Lung microvascular endothelial cell (primary cell): ENCODE measurements at places on chromosomes 13 and 19. TPM values are rescaled to one million over a fixed set of nuclear protein-coding genes. Genes with fewer than 3 reads are reported as not detected.

DNA sequence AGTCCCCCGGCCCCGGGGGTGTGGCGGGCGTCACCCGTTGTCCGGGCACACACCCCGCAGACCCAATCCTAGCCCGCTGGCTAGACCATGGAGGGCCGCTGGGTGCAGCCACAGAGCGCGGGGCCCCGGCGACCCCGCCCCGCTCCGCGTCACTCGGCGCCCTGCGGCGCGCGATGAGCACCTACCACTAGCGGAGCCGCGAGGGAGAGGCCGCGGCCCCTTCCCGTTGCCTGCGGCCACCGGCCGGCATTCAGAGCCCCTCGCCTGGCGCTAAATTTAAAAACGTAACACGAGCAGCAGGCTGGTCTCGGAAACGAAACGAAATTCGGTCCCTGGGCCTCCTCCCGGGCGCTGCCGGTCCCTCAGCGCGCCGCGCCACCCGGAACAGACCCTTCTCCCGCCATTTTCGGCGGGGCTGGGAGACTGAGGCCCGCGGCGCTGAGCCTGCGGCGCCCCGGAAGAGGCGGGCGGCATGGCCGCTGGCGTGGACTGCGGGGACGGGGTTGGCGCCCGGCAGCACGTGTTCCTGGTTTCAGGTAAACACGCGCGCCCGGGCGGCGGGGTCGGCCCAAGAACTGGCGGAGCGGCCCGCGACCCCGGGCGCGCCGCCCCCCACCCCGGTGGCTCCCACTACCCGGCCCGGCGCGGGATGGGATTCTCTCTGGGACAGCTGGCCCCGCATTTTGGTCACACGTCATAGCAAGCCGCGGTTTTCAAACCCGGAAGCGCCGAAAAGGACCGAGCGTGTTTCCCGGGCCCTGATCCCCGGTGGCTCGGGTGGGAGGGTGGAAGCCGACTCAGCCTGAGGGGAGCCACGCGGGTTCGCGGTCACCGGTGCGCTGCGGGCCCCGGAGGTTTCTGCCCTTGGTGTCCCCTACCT is at the start of gene RNASEH2B:
RNASEH2B (plus strand) TSS at position 187 of the 880 bp plus-strand sequence; CDS start at position 473, 286 bp downstream.
- DNase-seq, result peak; percentile 56

GRCh38 chr19:4376028-4376670 is 24.2 kb downstream of the SH3GL1 start:
- no peak for DNase-seq

- peak; percentile 90 for DNase-seq
Measured at GRCh38 chr19:40529093-40529954, 47.3 kb upstream of the SHKBP1 start.

DNA sequence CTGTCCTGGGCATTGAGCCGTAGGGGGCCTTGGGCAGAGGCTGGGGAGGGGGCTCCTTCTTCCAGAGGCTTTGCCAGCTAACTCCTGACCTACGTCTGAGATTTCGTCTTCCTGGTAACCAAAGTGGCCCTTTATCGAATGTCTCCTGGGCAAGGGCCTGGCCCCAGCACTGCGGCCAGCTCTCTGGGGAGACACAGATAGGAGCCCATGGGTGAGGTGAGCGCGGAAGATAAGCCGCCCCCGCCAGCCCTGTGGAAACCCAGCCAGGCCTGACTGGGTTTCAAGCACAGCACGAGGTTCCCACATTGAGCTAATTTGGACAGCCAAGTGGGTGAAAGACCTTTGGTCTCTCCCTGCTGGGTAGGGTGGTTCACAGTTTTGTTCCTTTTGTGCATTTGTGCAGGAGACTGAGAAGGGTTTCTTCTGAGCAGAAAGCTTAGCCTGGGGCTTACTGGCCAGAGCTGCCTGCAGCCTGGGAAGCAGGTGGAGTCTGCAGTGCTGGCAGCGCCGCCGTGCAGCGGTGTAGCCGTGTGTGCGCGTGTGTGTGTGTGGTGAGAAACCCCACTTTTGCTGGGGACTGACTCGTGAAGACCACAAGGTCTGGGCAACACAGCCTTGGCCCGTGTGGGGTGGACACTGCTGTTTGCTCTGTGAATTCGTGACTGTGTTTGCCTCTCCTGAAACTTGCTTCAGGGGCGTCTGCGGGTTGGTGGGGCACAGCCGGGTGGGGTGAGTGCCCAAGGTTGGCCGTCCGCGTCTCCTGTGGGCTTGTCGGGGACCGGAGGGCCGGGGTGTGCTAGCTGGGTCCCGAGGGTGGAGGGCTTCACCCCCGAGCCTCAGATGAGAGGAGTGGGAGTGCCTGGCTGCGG is 2.5 kb downstream of the BSG start:
- DNase-seq, result peak; percentile 49

GRCh38 chr19:15126131-15126910 is 19.1 kb downstream of the SYDE1 start:
- no peak for DNase-seq

DNA sequence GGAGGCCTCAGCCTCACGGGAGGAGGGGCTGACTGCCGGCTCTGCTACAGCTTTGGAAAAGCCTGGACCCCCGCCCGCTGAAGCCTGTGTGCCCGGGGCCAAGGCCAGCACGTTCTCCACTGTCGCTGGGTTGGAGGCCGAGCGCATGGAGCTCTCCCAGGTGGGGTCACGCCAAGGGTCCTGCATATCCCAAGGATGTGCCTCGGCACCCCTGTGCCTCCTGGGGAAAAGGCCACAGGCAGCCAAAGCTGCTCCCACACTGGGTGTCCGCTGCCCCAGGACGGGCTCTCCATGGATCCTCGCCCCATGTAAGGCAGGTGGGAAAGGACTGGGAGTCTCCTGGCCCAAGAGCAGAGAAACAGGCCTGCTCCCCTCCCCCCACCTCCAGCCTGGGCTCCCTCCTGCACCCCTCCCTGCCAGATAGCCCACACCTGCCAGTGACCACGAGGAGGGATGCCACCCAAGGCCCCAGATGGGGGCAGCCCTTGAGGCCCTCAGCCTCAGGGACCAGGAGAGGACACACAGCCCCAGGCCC is 64.0 kb downstream of the MLLT1 start:
- DNase-seq, result no peak

GRCh38 chr13:51861723-51862300 is at the start of gene CCDC70:
Gene CCDC70, plus strand, starts transcription at chr13:51861969. Its CDS starts 3,443 bp downstream, at chr13:51865412.
- DNase-seq, result no peak

- DNase-seq, result peak; percentile 68
Measured at GRCh38 chr13:75365724-75366173, 116.2 kb downstream of the TBC1D4 start.

GRCh38 chr19:29837448-29837981 is 25.7 kb downstream of the CCNE1 start:
- DNase-seq, result no peak

DNA sequence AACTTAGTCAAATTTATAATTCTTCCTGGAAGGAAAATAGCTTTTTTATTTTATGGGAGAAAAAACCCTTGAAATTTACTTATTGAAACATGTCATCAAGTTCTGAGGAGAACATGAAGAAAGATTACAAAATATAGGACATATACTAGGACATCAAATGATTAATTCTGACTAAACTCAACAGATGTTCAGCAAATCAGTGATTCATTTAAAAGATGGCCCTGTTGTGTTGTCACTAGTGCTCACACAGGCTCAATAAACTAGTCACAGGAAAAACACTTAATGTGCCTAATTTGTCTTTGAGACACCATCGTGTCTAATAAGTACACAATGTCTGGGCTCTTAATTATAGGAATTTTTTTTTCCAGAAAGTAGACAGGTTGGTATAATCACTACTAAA is 223.8 kb upstream of the TMTC4 start:
- DNase-seq, result no peak

- DNase-seq, result no peak
Measured at GRCh38 chr13:22289711-22290110, 618.8 kb downstream of the FGF9 start.

DNA sequence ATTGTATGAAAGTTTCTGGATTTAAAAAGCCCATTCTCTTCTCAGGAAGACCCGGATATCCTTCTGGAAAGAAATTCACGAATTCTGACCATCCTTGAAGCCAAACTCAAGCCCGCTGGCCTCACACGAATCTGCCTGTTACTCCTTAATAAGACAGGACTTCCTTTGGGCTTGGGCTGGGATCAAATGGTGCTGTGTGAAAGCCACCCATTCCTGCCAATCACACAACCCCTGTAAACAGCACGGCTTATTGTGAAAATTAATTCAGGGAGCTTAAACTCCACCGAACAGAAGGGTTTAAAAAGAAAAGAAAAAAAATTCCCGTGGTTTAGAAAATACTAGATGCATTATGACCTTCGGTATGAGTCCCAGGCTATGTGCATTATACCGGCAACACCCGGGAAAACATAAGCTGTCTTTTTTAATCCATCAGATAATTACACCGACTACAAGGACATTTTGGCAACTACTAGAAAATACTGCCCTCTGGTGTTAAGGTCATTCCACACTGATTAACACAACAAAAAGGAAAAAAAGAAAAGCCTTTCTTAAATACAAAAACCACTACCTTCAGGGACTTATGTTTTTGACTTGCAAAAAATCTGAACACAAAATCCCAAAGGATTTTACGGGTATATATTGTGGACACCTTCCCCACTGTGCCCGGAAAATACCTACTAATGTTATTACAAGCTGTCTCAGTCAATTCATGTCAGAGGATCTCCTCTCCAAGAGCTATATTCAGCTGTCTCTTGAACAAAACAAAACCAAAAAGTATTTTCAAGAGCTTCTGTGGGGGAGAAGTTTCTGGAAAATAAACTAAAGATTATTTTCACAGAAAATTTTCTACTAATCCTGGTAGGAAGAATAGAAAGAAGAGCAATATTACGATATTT is 76.0 kb upstream of the LSM14A start:
- DNase-seq, result peak; percentile 66

DNA sequence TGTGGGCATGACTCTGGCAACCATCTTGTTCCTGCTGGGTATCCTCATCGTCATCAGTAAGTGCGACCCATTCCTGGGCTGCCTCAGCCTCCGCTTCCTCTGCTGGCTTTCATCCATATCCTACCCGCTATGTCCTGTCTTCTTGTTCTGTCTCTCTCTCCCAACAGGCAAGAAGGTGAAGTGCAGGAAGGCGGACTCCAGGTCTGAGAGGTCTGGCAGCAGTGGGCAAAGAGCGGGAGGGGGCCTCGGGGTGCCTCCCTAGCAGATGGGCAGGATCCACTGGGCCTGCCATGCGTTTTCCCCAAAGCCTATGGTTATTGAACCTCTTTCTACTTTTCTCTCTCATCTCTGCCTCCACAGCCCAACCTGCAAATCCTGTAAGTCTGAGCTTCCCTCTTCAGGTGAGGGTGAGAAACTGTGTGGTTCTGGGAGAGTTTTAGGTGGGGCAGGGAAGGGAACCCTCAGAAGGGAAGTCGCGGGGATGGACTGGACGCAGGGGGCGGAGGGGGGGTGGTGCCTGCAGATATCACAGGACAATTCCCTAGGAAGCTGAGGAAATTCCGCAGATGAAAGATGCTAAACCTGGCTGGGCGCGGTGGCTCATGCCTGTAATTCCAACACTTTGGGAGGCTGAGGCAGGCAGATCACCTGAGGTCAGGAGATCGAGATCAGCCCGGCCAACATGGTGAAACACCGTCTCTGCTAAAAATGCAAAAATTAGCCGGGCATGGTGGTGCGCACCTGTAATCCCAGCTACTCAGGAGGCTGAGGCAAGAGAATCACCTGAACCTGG is 3.1 kb upstream of the FXYD5 start:
- DNase-seq, result no peak

DNA sequence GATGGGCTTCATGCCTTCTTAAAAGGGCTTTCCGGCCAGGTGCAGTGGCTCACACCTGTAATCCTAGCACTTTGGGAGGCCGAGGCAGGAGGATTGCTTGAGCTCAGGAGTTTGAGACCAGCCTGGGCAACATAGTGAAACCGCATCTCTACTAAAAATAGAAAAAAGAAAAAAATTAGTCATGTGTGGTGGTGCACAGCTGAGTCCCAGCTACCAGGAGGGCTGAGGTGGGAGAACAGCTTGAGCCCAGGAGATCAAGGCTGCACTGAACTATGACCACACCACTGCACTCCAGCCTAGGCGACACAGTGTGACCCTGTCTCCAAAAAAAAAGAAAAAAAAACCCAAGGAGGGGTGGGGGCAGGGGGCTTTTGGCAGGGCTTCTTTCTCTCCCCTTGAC is 7.2 kb downstream of the CARS2 start:
- DNase-seq, result no peak

GRCh38 chr19:31351056-31351854 is 2.0 kb upstream of the TSHZ3 start:
- peak; percentile 38 for DNase-seq

The CRX gene
- total RNA-seq, result not detected in 2 replicates

The SIGLEC5 gene
- total RNA-seq, result not detected in 2 replicates

The ZNF439 gene
- 0.22 and 2.8 TPM in 2 replicates for total RNA-seq

The ZNF625 gene
- total RNA-seq, result 7.4 and 11.7 TPM in 2 replicates
